ENCODE measurements at places on chromosomes 1 and 21.

GRCh38 chr1:203559523-203559922 lies 65.6 kb downstream of the OPTC start:
- no peak for DNase-seq

GRCh38 chr1:218985424-218985984 lies 188.2 kb upstream of the LYPLAL1 start:
- no peak for DNase-seq

- no peak for DNase-seq
These were observed 576.2 kb downstream of the NEGR1 start for GRCh38 chr1:71706029-71706671.

DNA sequence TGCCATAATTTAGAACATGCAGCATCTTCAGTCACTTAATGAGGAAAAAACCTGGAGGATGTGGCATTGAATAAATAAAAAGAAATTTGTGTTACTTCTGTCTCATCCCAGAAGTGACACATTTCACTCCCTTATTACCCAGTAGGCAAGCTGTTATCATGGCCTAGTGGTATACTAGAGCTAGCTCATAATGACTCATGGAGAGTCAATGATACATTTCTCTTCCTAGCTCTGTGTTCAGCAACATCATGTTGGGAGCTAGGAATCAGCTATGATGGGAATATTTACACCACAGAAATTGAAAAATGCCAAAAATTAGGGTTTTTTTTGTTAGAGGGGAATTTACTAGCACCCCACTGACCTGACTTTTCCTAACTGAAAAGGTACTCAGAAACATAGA lies 182.7 kb downstream of the HMCN1 start:
- no peak for DNase-seq

- no peak for DNase-seq
These were observed 631 bp downstream of the SHISA4 start for GRCh38 chr1:201889090-201889968.

DNA sequence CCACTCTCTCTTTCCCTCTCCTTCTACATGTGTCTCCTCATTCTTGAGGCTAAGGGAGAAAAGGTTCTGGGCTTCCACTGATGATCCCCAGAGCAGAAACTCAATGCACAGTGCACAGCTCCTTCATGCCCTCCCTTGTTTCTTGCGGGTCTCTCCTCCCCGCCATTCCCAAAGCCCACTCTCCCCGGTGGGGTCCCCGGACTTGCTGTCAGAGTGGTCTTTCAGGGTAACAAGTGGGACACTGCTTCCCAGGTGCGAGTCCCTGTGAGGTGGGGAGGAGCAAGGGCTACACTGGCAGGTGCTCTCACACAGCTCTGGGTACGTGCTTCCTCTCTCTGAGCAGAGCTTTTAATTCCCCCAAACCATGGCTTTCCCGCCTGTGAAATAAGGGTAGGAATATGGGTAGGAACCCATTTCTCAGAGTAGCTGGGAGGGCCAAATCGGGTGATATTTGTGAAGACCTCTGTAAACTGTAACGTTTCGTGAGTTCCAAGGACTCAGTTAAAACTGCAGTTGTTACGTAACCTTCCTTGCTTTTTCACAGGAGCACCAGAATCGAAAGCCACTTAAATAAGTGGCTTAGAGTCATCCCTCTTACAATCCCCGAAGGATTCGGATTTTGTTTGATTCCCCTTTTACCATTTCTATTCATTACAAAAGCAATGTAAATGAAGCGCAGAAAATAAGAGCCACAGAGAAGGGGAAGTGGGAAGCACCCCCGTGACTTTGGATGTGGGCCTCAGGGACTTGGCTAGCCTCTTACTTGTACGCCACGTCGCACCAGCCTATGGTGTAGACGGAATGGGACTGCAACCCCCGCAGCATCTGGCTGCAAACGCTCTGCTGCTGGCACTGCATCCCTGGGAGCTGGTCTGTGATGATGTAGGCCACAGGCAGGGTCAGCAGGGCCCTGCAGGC lies 6.2 kb downstream of the PGLYRP3 start:
- DNase-seq = no peak

GRCh38 chr1:156616463-156616862 lies 2.8 kb upstream of the HAPLN2 start:
- no peak for DNase-seq

- DNase-seq = no peak
These were observed 13.4 kb downstream of the PLEKHO1 start for GRCh38 chr1:150162862-150163706.

- DNase-seq = no peak
These were observed 489.8 kb upstream of the TMPRSS15 start for GRCh38 chr21:18893406-18893805.

DNA sequence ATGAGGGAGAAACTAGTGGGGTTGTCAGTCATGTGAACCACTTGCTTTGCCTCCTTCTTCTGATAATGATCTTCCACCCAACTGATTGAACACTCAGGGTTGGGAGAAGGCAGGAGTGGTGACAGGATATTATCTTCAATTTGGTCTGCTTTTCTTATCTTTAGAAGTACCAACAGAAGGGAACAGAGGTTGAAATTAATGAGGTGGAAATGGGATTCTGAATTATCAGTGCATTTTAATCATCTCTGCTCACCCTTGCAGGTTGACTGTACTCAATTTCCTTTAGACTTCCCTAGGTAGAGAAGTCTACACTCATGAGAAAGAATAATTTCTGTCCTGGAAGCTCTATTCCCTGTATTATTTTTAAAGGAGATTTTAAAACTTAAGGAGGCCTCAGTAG lies 19.9 kb upstream of the PTPN14 start:
- DNase-seq = no peak

- no peak for DNase-seq
These were observed 41.3 kb upstream of the DMBX1 start for GRCh38 chr1:46448109-46448911.

- no peak for DNase-seq
These were observed 179.2 kb downstream of the BACH1 start for GRCh38 chr21:29477941-29478340.

GRCh38 chr1:70153739-70154138 lies 51.6 kb downstream of the LRRC40 start:
- DNase-seq = no peak

DNA sequence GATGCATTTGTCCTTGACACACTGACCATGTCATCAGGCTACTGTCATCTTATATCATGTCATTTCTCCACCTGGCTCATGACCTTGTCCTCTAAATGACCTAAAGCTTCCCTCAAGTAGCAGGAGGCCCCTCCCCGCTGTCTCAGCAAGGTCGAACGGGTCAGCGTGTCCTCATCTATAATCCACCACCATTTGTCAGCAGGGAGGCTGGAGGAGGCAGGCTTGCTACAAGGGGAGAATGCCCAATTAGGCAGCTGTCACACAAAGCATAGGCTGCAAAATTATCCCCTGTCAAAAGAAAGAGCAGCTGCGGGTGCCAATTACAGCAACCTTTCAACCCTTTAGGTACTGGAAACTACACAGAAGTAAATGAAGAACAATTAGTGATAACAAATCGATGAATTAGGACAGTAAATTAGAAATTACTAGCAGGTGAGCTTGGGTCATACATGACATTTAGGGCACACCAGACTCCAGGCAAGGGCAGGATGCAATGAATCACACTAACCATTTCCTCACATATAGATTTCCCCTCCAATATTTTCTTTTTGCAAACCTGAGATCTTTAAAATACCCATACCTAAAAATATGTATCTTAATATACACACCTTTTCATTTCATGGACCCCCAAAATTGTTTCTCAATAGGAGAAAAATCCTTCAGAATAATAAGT lies 61.2 kb downstream of the NRIP1 start:
- no peak for DNase-seq

GRCh38 chr1:206435445-206435844 lies 34.8 kb upstream of the IKBKE start:
- DNase-seq = no peak

- DNase-seq = no peak
These were observed 21.5 kb upstream of the MYSM1 start for GRCh38 chr1:58721247-58721820.

DNA sequence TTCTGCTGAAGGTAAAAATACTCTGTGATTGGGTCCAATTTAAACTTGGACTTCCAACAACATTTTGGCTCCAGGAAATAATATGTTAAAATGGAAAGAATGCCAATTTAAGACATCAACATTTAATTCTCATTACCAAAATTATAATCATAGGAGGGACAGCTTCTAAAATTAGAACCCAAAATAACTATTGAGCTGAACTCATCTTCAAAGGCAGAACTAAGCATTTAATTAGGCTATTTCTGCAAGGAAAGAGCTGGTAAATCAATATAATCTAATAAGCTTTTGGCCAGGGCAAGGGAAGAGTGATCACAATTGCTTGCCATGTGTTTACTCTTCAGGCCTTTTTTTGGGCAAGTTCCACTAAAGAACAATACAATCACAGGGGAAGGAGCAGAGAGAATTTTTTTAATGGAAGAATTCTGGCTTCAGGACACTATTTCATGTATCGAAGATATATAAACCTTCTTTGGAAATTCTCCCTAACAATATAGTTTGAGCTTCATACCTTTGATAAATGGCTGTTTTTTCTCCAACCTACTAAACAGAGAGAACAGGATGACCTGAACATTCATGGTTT lies 133.1 kb upstream of the PTBP2 start:
- DNase-seq = no peak

GRCh38 chr1:221032204-221032585 lies 153.0 kb downstream of the HLX start:
- DNase-seq = no peak

Measured in stimulated activated CD4-positive, alpha-beta T cell treated with anti-CD3 and anti-CD28 coated beads, Interleukin-12 subunit alpha, Interleukin-12 subunit beta, amount 100 ng/mL, for 4 hours (primary cell).